ENCODE measurements at places on chromosomes 2 and 18. TPM values are rescaled to one million over a fixed set of nuclear protein-coding genes. Genes with fewer than 3 reads are reported as not detected.

Gene APCDD1
- total RNA-seq, result 7.5 TPM

Gene BCL2
- 27.9 TPM for total RNA-seq

Gene RAPGEF4
- 19.0 TPM for total RNA-seq

Gene TMEM178A
- total RNA-seq, result 3.9 TPM

Gene SLC8A1
- 431 TPM for total RNA-seq

Gene COL5A2
- total RNA-seq, result 2,163 TPM

Gene CASP8
- total RNA-seq, result 41.2 TPM

Gene GAREM1
- 5.1 TPM for total RNA-seq

Gene POTEI
- total RNA-seq, result 0.96 TPM

Gene LIMS4
- total RNA-seq, result 10.8 TPM

Gene CCDC141
- total RNA-seq, result 5.3 TPM

Gene RGPD3
- 4.1 TPM for total RNA-seq

Gene NT5DC4
- 1.2 TPM for total RNA-seq
